Activated CD8-positive, alpha-beta T cell treated with anti-CD3 and anti-CD28 coated beads for 36 hours (primary cell): ENCODE measurements at places on chromosomes 11 and 22. TPM values are rescaled to one million over a fixed set of nuclear protein-coding genes. Genes with fewer than 3 reads are reported as not detected.

DNA sequence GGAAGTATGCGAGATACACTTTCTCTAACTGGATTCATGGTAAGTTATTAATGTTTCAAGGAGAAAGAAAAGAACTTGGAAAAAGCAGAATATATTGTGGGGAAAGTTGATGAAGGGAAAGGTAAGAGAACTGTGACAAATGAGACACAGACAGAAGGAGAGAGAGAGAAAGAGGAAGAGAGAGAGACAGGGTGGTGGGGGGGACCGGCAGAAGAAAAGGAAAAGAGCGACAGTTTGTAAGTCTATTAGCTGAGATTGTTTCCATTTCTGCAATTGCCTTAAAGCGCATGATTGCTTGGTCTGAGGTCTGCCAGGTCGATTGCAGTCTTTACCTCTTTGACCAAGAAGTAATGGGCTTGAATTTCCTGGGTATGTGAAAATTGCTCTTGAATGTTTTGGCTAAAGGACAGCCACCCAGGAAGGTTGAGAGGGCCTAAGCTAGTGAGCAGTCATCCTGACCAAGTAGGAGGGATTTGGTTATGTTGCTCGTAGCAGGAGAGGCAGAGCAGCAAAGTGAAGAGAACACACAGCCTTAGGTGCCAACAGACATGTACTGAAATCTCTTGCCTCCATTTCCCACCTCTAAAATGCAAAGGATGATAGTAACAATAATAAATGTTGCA lies 23.6 kb upstream of the TMA7B start:
- peak overlapping the region; percentile 90 for H3K27ac ChIP-seq
- peaks cover 32% of the 10 kb centered on the region for H3K36me3 ChIP-seq
- peaks cover 82% of the 10 kb centered on the region for H3K4me1 ChIP-seq
- no peaks in the 10 kb centered on the region for H3K27me3 ChIP-seq
- peak overlapping the region; percentile 72 for H3K4me3 ChIP-seq

DNA sequence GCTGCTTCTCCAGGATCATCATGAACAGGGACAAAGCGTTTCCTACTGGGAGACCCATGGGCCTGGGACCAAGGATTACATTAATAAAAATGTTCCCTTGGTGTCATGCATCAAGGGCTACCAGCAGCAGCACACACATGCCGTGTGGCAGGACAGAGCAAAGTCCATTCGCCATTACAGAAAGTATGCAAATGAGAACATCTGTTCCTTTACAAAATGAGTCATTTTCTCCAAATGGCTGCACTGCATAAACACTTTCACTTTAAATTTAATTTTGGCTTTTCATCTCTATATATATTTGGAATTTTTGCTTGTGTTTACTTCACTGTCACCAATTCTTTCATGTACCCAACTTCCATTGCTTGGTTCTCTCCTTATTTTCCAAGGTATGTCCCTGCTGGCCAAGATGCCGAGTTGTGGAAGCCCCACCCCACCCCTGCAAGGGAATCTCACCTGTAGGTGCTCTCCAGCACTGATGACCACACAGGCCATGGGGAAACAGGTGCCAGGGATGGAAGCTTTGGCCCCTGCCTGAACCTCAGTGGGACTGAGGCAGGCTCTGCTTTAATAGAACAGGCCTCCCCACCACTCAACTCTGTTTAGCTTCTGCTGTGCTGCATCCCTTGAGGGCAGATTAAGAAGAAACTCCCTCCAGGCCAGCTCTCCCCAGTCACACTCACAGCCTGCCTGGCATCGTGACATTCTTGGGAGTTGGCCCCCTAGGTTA lies 15.6 kb upstream of the GNAZ start:
- peaks cover 6% of the 10 kb centered on the region for H3K4me1 ChIP-seq
- H3K27me3 ChIP-seq: peaks cover 7% of the 10 kb centered on the region
- DNase-seq: no peak
- H3K36me3 ChIP-seq: no peaks in the 10 kb centered on the region
- no peak overlapping the region for H3K27ac ChIP-seq

DNA sequence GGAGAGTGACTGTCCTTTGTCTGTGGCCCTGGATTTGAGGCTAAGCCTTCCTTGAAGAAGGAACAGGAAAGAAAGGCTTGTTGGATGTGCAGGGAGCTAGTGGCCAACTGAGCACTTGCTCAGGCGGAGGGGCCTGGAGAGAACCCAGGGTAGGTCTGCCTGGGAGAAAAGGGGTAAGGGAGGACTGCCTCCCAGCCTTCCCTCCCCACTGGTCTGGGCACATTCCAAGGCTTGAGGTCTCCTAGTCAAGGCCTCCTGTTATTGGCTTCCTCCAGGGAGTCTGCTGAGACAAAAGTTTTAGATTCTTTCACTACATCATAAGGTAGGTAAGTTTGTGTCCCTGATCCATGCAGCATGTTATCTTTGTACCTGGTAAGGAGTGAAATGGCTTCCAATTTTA lies 15.2 kb downstream of the KCNQ1OT1 start:
- H3K27me3 ChIP-seq: no peaks in the 10 kb centered on the region
- DNase-seq: no peak
- no peak overlapping the region for H3K4me3 ChIP-seq
- no peak overlapping the region for H3K27ac ChIP-seq

The PDE2A gene
- 0.14 TPM for total RNA-seq

The DDX25 gene
- total RNA-seq: 0.54 TPM

DNA sequence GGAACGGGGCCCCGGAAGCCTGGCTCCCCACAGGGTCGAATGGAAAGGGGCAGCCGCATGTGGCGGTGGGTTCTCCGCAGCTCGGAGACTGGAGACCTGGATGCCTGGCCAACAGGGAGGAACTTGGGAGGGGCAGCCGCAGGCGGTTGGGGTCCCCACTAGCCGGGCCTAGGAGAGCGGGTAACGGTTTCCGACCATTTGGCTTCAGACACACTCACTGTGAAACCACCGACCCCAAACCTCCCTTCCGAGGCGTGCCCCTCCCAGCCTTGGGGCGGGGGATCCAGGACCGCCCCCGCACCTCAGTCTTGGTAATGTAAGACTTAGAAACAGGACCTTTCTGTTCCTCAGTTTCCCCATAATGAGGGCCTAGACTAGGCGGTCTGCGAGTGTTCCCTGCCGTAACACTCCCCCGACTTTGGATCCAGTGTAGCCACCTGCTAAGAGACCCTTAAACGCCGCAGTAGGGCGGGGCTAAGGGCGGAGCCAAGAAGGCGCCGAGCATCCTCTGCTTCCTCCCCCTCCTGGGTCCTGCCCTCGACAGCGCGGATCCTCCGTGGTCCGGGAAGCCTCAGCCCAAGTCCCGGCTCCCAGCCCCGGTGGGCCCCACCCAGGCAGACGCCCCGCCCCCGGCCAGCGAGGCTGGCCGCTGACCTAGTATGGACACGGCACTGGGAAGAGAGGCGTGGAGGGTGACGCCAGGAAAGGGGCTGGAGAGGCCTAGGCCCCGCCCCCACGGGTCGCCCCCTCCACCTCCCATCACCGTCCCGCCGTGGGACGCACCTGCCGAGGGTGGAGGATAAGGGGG lies 1.8 kb upstream of the RASGRP2 start:
- peak; percentile 87 for DNase-seq
- no peaks in the 10 kb centered on the region for H3K27me3 ChIP-seq
- peak overlapping the region; percentile 89 for H3K27ac ChIP-seq
- H3K4me3 ChIP-seq: peak overlapping the region; percentile 73
- peaks cover 25% of the 10 kb centered on the region for H3K4me1 ChIP-seq
- H3K36me3 ChIP-seq: peaks cover 6% of the 10 kb centered on the region

The GAS2 gene
- 0.99 TPM for total RNA-seq

DNA sequence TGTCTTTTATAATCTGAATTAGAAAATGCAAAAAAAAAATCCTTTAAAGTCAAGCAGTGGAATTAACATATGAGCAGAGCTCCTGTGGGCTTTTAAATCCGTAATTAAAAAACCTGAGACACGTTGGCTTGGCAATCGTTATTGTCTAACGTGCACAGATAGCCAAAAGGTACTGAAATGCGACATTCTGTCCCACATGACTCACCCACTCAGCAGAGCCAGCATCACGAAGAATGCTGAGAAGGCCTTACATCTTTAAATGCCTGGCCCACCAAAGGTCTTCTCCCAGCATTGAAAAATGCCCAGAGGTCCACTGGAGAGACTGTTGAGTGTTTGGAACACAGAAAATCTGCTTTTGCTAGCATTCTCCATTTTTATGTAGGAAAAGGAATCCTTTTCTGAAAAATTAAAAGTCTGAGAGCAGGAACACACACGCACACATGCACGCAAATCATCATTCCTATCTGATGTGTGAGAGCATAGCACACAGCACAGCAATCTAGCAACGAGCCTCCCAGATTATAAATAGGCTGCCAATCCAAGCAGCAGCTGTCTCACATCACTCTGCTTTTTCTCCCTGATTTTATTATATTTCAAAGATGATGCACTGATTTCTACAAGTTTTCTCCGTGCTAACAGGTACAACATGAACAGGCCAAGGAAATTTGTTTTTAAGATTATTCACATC lies 94.5 kb downstream of the PHF21A start:
- H3K27ac ChIP-seq: no peak overlapping the region
- no peak overlapping the region for H3K4me3 ChIP-seq
- no peaks in the 10 kb centered on the region for H3K36me3 ChIP-seq
- no peak for DNase-seq
- H3K27me3 ChIP-seq: no peaks in the 10 kb centered on the region

DNA sequence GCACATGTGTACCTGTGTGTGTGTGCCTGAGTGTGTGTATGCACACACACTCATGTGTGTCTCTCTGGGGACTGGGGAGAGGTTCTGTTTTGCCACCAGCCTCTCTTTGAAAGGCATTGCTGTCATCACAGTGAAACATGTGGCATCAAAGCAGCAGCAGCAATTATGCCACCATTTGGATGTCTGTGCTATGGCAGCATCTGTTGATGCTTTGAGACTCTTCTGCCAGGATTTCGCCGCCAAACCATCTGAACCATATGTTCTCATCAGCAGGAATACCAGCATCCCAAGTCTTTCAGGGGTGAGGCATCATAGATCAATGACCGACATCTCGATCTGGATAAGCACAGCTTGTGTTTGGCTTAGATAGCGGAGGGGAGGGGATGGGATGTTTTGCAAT lies 168.6 kb downstream of the FAT3 start:
- no peaks in the 10 kb centered on the region for H3K4me1 ChIP-seq
- H3K36me3 ChIP-seq: no peaks in the 10 kb centered on the region
- no peaks in the 10 kb centered on the region for H3K27me3 ChIP-seq
- no peak overlapping the region for H3K4me3 ChIP-seq
- no peak for DNase-seq

- DNase-seq: no peak
- H3K4me3 ChIP-seq: no peak overlapping the region
- H3K27me3 ChIP-seq: no peaks in the 10 kb centered on the region
- no peaks in the 10 kb centered on the region for H3K4me1 ChIP-seq
Measured at GRCh38 chr11:1276866-1277615, 32.4 kb downstream of the TOLLIP start.

The KCNJ11 gene
- total RNA-seq: 2.4 TPM

- H3K27ac ChIP-seq: no peak overlapping the region
- peak; percentile 42 for DNase-seq
- no peaks in the 10 kb centered on the region for H3K27me3 ChIP-seq
- H3K4me1 ChIP-seq: no peaks in the 10 kb centered on the region
Measured at GRCh38 chr11:28697920-28698827, 590.0 kb downstream of the METTL15 start.

DNA sequence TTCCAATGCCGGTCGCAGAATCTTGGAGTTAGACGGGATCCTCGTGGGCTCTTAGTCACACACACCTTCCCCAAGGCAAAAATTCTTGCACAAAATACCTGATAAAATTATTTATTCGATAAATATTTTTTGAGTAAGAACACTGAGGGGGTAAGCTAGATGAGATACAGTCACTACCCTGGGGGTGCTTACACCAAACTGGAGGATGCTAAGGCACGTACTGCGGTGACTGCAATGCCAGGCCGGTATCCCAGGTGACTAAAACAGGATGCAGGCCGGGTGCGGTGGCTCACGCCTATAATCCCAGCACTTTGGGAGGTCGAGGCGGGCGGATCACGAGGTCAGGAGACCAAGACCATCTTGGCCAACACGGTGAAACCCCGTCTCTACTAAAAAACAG lies 1.7 kb upstream of the MRTFA start:
- H3K4me3 ChIP-seq: peak overlapping the region; percentile 81
- peaks cover 23% of the 10 kb centered on the region for H3K4me1 ChIP-seq
- no peaks in the 10 kb centered on the region for H3K27me3 ChIP-seq
- H3K36me3 ChIP-seq: no peaks in the 10 kb centered on the region
- no peak for DNase-seq

The NLRP14 gene
- 0.16 TPM for total RNA-seq

DNA sequence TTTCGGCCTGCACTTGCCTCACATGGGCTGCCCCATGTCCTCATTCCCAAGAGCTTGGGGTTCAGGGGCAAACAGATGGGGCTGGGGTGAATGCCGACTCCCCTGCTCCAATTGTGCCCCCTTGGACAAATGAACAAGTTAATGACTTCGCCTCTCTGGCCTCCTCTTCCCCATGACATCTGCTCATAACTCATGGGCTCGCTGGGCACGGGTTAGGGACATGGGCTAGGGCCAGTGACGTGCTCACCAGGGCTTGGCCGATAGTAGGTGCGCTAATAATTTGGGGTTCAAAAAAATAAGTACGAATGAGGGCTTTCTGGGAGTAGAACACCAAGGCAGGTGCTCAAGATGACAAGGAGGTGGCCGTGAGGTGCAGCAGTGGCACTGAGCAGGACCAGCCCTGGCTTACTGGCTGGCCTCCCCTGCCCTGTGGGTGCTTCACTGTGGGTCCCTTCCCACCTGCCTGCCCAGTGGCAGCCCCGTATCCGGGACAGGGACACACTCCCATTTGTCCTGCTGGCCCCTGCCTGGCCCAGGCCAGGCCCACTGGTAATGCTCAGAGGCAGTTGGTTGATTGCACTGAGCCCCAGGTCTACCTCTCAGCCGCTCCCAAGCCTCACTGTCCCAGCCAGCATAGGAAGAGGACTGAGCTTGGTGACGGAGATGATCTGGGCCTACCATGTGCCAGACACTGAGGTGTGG lies 12.3 kb downstream of the CBX6 start:
- H3K27ac ChIP-seq: no peak overlapping the region
- DNase-seq: no peak

GRCh38 chr11:68113986-68114385 lies 7.2 kb downstream of the CHKA start:
- peaks cover 17% of the 10 kb centered on the region for H3K4me1 ChIP-seq
- H3K36me3 ChIP-seq: peaks cover 6% of the 10 kb centered on the region
- DNase-seq: no peak
